CD4-positive, alpha-beta T cell treated with Interleukin-1 beta for 1 hour (primary cell): ENCODE measurements at places on chromosomes 7 and 10.

DNA sequence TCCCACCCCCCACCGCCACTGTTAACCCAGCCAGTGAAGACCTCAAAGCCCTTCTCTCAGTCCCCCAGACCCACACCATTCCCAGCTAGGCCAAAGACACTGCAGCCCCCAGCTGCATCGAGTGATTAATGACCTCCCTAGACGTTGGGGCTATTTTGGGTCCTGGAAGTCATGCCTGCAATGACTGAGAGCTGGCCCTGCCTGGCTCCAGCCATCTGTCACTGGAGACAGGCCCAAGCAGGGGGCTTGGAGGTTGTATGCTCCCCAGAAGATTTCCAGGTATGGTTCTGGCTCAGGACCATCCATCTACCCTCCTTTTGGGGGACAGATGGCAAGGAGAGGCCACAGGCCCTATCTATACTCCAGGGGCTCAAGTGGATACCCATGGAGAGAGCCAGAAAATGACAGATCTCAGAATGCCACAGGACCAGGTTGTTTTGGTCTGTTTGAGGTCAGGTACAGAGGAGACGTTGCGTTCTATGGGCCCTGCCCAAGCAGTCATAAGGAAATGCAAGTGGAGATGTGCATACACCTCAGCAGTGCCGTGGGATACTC lies 5.1 kb downstream of the KCNIP2 start:
- no peak for DNase-seq

- DNase-seq: no peak
These were observed 325.6 kb upstream of the MAGI2 start for GRCh38 chr7:79778786-79779770.

- DNase-seq: peak; percentile 53
These were observed 591 bp downstream of the UBE2H start for GRCh38 chr7:129952086-129952652.

GRCh38 chr10:24744946-24745345 lies 21.3 kb upstream of the ARHGAP21 start:
- DNase-seq: no peak

DNA sequence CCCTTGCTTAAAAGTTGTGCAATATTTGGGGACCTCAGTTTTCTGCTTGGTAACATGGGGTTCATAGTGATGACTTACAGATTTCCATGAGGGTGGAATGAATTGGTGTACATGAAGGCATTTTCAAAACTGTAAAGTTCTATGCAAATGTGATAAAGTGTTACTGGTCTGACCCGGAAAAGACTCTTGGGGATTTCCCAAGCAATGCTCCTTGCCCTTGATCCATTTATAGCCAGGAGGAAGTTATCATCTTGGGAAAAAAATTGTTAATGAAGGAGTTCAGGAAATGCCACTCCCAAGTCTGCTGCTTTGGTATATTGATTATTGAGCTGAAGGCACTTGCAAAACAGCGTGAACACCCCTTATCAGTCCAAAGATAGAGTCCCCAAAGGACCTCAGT lies 96.3 kb upstream of the ZPBP start:
- no peak for DNase-seq
